ENCODE measurements at places on chromosomes 2 and 18.

- no peaks in the 10 kb centered on the region for H3K4me1 ChIP-seq
- peak overlapping the region; percentile 77 for H3K27ac ChIP-seq
- H3K4me3 ChIP-seq, result peak overlapping the region; percentile 75
Measured at GRCh38 chr2:119679526-119679837, 481 bp downstream of the TMEM177 start.

GRCh38 chr2:217069263-217070042 is 209.6 kb upstream of the TNP1 start:
- H3K4me3 ChIP-seq, result no peak overlapping the region
- no peak overlapping the region for H3K27ac ChIP-seq
- DNase-seq, result no peak
- no peaks in the 10 kb centered on the region for H3K27me3 ChIP-seq
- H3K36me3 ChIP-seq, result no peaks in the 10 kb centered on the region
- H3K4me1 ChIP-seq, result no peaks in the 10 kb centered on the region

DNA sequence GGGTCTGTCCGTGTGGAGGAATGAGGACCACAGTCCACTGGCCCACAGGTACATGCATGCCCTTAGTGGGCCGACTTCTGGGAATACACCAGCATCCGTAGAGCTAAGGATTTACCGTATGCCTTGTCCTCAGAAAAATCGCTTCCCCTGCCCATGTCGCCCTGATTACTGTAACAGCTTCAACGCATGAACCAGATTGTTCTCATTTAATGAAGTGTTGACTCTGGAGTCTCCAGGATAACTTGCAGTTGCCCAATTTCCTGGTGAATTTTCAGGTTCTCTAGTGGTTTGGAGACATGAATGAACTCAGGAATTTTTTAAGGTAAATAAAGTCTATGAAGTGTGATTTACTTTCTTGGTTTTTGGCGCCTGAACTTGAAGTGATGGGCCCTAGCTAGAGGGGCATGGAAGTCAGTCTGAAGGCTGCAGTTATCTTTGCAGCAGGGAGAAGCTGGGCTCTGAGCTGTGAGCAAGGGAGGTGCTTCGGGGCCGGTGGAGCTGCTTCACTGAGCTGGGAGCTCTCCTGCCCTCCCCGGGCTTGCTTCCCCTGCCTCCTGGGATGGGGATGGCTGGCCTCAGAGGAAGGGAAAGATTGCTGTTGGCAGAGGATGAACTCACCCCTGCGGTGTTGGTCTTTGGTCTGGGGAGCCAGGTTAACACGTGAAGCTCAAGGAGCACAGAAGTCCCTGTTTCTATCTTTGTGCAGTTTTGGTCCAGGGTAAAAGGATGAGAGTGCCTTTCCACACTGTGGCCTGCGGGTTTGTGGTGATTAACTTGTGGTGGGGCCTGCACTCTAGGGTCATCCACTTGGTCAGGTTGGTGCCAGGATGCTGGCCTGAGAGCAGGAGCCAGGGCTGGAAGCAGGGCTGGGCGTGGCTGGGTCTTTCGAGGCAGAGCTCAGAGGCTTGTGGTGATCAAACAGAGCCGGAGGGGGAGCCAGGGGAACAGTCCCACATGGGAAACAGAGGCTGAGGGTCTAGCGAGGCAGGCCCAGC is 28.1 kb downstream of the TCF7L1 start:
- H3K4me1 ChIP-seq, result no peaks in the 10 kb centered on the region
- no peaks in the 10 kb centered on the region for H3K36me3 ChIP-seq
- no peak overlapping the region for H3K4me3 ChIP-seq
- no peaks in the 10 kb centered on the region for H3K27me3 ChIP-seq

- no peaks in the 10 kb centered on the region for H3K36me3 ChIP-seq
Measured at GRCh38 chr2:191582355-191582754, 95.6 kb upstream of the NABP1 start.

- H3K36me3 ChIP-seq, result no peaks in the 10 kb centered on the region
- no peak for DNase-seq
- H3K27me3 ChIP-seq, result no peaks in the 10 kb centered on the region
- no peak overlapping the region for H3K27ac ChIP-seq
Measured at GRCh38 chr2:63424329-63425078, 163.8 kb downstream of the WDPCP start.

DNA sequence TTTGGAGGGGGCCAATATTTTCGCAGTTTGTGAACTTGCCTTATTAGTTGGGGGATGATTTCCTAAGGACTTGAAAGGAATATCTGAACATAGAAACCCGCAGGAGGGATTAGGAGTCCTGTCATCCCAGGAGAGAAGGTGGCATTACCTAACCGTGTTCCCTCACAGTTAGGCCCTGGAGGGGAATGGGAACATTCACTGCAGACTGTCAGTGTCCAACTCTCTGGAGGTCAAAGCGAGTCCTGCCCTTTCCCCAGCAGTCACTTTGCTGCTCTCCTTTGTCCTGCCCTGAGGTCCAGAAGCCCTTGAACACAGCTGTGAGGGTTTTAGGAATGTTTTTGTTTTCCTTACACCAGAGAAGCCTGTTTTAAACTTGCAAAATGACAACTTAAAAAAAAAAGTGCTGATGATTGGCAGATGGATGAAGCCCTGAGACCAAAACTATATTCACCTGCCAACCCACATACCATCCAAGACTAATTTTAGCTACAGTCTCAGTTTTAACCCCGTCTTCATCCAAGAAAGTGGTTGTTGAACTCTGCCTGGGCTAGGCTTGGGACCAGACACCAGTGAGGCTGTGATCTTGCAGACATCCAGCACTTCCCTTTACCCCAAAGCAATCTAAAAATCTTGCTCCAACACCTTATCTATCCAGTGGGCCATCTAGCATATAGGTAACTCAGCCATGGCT is 90.5 kb upstream of the MEX3C start:
- no peaks in the 10 kb centered on the region for H3K27me3 ChIP-seq
- no peaks in the 10 kb centered on the region for H3K36me3 ChIP-seq
- H3K27ac ChIP-seq, result no peak overlapping the region
- no peak overlapping the region for H3K4me3 ChIP-seq
- H3K4me1 ChIP-seq, result no peaks in the 10 kb centered on the region

GRCh38 chr2:11044201-11044600 is 111.1 kb upstream of the SLC66A3 start:
- no peak overlapping the region for H3K4me3 ChIP-seq
- no peaks in the 10 kb centered on the region for H3K36me3 ChIP-seq
- no peak overlapping the region for H3K27ac ChIP-seq
- no peak for DNase-seq

- H3K27me3 ChIP-seq, result no peaks in the 10 kb centered on the region
- no peak overlapping the region for H3K4me3 ChIP-seq
- no peaks in the 10 kb centered on the region for H3K4me1 ChIP-seq
- peak; percentile 47 for DNase-seq
Measured at GRCh38 chr2:44740678-44741077, 200.8 kb upstream of the SIX3 start.

DNA sequence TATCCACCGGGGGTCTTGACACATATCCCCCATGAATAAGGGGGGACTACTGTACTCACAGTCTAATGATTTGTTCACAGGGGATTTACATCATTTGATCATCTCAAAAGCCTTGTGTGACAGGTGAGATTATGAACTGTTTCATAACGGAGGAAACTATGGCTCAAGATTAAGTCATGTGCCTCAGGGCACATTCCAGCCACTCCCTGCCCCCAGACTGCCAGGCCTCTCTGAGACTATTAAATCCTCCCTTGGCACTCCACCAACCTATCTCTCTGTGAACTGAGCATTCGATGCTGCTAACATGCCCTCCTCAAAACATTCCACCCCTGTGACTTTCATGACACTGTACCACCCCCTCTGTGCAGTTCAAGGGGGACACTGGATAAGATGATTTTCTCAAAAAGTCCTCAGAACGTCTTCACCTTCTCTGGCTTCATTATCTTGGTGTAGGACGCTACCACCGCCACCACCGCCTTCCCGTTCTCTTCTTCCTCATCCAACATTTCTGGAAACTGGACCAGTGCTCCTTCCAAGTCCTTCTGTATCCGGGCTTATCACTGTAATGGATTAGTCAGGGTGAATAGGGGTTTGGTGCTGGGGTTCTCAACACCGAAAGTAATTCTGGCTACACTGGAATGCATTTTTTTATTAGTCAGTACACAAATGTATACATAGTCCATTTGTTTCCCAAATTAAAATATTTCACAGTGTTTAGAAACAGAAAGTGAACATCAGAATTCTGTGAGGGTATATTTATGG is 169.6 kb downstream of the KCNS3 start:
- no peak overlapping the region for H3K4me3 ChIP-seq
- no peaks in the 10 kb centered on the region for H3K4me1 ChIP-seq
- no peak overlapping the region for H3K27ac ChIP-seq
- H3K27me3 ChIP-seq, result no peaks in the 10 kb centered on the region
- no peak for DNase-seq
- H3K36me3 ChIP-seq, result no peaks in the 10 kb centered on the region

DNA sequence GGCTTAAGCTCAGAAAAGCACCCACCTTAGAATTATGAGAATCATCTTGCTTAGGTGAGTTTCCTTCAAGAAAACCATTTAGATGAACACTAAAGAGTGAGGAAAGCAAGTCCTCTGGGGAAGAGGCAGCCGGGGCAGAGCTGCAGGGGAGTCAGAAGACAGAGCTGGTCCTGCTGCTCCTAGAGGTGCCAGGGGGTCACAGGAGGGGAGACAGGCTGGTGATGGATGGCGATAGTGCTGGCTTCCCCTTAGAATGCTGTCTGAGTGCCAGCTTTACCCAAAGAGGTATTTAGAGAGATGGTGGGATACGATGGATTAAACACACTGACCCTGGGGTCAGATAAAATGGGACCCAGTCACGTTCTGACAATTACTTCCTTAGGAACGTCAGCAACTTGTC is 269.4 kb downstream of the TDRD15 start:
- no peak overlapping the region for H3K27ac ChIP-seq
- no peaks in the 10 kb centered on the region for H3K36me3 ChIP-seq
- no peak overlapping the region for H3K4me3 ChIP-seq
- no peaks in the 10 kb centered on the region for H3K4me1 ChIP-seq
- H3K27me3 ChIP-seq, result no peaks in the 10 kb centered on the region

DNA sequence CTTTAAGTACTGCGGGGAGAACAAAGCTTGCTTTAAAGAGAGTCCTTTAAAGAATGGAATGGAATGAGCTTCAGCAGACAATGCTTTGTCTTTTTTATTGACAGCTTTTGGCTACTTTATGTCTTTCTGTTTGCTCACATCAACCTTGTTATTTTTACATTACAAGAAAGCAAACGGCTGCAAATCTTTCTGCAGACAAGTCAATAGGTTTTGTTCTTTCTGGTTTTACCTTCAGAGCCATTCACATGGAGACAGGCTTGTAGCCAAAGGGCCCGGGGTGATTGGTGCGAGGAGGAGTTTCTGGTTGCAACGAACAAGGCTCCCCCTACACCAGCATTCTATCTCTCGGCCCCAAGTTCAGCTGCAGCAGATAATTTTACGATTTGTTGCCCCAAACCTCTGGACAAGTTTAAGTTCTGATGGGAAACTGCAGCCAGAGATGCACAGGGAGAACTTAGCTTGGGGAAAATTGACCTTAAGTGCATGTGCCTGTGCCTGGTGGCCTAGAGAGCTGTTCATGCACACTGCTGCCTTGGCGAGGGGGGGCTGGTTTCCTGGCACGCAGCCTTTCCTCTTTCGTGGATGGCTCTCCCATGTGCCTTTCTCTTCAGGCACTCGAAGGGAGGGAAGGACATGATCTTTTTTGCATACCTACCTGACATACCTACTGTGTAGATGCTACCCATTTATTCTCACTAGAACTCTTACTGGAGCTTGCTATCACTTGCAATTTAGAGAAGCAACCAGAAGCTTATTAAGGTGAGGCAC is 543.2 kb downstream of the DCDC2C start:
- no peak for DNase-seq
- H3K4me1 ChIP-seq, result no peaks in the 10 kb centered on the region
- no peaks in the 10 kb centered on the region for H3K36me3 ChIP-seq

DNA sequence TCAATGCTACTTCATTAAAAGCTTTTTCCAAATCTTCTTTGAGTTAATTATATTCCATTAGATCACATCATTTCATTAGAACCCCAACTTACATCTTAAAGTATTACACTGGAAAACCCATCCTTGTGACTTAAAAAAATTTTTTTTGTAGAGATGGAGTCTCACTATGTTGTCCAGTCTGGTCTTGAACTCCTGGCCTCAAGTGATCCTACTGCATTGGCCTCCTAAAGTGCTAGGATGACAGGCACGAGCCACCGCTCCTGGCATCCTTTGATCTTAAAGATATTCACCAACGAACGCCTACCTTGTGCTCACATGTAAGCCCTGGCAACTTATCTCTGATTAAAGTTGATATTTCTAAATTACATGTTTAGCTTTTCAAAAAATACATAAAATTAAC is 6.7 kb downstream of the LAPTM4A start:
- H3K4me3 ChIP-seq, result no peak overlapping the region
- no peaks in the 10 kb centered on the region for H3K36me3 ChIP-seq
- peaks cover 6% of the 10 kb centered on the region for H3K4me1 ChIP-seq
- DNase-seq, result no peak

GRCh38 chr2:218028562-218029348 is 26.0 kb upstream of the TNS1 start:
- no peak overlapping the region for H3K27ac ChIP-seq
- H3K4me1 ChIP-seq, result no peaks in the 10 kb centered on the region
- DNase-seq, result no peak
- no peaks in the 10 kb centered on the region for H3K27me3 ChIP-seq
- H3K36me3 ChIP-seq, result no peaks in the 10 kb centered on the region
- H3K4me3 ChIP-seq, result no peak overlapping the region

GRCh38 chr2:148552675-148553331 is 91.7 kb upstream of the EPC2 start:
- no peaks in the 10 kb centered on the region for H3K27me3 ChIP-seq
- H3K27ac ChIP-seq, result no peak overlapping the region
- DNase-seq, result no peak
- H3K4me1 ChIP-seq, result no peaks in the 10 kb centered on the region

DNA sequence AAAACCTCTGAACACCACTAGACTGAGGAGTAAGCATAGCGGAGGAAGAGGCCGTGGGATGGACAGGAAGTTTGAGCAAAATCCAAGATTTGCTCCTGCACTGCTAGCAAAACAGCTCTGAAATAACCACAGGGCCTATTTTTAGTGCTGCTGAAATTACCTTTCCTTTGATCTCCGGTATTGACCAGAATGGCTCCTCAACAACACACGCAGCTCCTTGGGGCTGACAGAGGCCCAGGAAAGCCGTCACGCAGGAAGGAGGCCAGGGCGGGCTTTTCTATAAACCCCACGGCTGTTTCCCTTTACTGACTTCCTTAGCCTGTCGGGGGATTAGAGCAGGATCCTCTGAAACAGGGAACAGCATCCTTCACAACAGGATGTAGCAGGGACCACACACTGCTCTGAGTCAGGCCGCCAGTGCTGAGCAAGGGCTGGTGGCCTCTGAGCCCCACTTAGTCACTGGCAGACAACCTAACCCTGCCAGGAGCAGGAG is 80.8 kb upstream of the LCLAT1 start:
- H3K4me1 ChIP-seq, result no peaks in the 10 kb centered on the region
- no peak overlapping the region for H3K4me3 ChIP-seq
- H3K27me3 ChIP-seq, result no peaks in the 10 kb centered on the region
- H3K27ac ChIP-seq, result no peak overlapping the region
- H3K36me3 ChIP-seq, result no peaks in the 10 kb centered on the region

DNA sequence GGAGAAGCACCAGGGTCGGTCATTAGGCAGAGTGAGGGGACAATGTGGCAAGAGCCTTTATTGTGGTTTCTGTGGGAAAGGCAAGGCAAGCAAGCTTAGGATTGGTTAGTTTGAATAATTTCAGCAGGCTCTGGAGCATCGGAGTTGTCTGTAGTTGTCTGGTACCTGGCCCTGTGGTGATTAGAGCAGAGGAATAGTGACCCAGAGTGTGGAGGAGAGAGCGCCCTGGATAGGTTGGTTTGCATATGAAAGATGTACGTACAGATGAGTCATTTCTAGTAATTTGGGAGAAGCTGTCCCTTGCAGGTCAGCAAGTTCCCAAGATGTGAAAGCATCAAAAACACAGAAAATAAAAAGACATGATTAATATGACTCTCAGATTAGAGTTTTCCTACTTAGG is 383.1 kb upstream of the MEX3C start:
- no peaks in the 10 kb centered on the region for H3K27me3 ChIP-seq
- no peak overlapping the region for H3K27ac ChIP-seq
- no peak overlapping the region for H3K4me3 ChIP-seq
- DNase-seq, result no peak
